CD4-positive, alpha-beta T cell (primary cell): ENCODE measurements at places on chromosomes 4 and X.

GRCh38 chrX:134623293-134624045 lies 34.8 kb downstream of the PLAC1 start:
- no peak for DNase-seq

GRCh38 chr4:89995006-89995405 lies 100.4 kb downstream of the MMRN1 start:
- no peak for DNase-seq

- no peak for DNase-seq
Observed at GRCh38 chr4:1075809-1076699, 37.3 kb downstream of the RNF212 start.

DNA sequence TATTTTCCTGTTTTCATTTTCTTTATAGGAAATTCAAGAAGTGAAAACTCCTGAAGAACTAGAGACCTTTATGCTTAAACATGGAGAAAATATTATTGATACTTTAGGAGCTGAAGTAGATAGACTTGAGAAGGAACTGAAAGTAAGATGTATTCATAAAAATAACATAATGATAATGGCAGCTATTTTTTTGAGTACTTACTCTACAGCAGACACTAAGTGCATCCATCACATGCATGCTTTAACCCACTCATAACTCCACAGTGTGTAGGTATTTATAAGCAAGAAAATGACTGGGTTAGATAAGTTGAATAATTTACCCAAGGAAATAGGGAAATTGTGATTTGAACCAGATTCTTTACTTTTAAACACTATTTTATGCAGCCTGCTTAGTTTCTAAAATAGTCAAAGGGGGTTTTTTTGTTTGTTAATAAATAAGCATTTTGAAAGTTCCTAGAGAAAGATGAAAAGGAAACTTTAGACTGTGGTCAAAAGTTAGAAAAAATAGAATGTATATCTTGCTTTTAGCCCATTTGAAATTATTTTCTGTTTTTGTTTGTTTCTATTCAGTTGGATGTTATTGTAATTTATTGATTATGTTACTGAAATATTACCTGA lies 74.2 kb downstream of the BEND4 start:
- no peak for DNase-seq

GRCh38 chr4:109434007-109434971 lies 674 bp downstream of the SEC24B start:
- peak; percentile 16 for DNase-seq

DNA sequence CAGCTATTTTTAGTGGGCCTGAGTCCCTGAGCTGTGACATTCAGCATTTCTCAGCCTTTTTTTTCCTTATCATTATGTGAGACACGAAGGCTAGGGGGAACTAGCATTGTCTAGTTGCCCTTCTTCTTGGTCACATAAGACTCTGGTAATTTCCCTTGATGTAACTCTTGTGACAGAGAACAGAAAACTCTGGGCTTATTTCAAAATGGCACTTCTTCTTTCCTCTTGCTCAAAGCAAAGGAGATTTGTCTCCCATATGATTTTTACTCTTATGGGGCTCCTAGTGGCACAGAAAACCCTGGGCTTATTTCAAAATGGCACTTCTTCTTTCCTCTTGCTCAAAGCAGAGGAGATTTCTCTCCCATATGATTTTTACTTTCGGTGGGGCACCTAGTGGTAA lies 14.7 kb downstream of the ATXN3L start:
- no peak for DNase-seq

DNA sequence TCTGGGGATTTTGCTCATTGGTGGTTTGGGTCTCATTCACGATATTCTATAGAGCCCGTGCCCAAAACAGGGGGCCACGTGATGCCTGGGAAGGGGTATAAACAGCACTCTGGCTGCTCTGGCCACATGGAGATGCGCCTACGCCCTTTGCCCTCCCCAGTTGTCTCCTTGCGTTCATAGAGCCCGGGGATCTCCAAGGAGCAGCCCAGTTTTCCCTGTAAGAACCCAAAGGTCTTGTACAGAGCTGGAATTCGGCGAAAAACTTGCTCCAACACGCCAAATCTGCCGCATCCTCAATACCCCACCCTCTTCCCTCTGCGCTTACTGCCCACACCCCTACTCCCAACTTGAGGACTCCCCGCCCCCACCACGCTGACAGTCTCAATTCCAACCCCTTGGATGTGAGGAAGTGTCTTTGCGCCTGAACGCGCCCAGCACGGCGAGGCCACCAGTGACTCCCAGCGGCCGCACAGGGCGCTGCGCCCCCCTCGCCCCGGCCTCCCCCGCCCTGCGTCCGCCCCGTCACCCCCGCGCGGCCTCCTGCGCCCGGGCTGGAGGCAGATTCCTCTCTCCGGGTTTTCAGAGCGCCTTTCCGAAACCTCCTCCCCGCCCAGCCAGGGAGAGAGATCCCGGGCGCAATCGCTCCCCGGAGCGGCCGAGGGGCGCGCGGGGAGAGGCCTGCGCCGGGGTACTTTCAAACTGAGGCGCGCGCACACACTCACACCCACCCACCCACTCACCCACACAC lies at the start of gene NHS:
Gene NHS (plus strand): TSS at position 582 of the 748 bp plus-strand sequence. CDS start 558 bp downstream, outside the sequence.
- no peak for DNase-seq

DNA sequence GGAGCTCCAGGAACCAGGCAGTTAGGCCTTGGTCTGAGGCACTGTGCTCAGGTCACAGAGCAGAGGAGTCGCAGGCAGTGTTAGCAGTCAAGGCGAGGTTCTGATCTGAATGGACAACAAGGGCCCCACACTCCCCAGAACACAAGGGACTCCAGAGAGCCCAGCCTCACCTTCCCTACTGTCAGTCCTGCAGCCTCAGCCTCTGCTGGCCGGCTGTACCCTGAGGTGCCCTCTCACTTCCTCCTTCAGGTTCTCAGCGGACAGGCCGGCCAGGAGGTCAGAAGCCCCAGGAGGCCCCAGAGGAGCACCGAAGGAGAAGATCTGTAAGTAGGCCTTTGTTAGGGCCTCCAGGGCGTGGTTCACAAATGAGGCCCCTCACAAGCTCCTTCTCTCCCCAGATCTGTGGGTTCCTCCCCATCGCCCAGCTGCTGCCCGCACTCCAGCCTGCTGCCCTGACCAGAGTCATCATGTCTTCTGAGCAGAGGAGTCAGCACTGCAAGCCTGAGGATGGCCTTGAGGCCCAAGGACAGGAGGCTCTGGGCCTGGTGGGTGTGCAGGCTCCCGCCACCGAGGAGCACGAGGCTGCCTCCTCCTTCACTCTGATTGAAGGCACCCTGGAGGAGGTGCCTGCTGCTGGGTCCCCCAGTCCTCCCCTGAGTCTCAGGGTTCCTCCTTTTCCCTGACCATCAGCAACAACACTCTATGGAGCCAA lies 26.2 kb downstream of the MAGEA9 start:
- no peak for DNase-seq

DNA sequence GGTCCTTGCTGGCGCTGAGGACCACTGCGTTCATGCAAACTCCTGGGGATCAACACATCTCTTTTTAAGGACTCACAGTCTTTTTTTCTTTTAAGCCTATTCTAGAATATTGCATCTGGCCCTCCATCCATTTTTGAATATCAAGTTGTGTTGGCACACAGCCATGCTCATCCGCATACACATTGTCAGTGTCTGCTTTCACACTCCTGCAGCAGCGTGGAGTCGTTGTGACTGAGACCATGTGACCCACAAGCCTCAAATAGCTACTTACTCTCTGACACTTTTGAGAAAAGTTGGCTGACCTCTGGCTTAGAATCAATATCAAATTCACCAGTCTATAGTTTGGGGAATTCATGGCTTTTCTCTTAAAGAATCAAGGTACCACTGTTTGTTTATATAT lies 191.8 kb upstream of the S100G start:
- no peak for DNase-seq

GRCh38 chrX:50941638-50942037 lies 31.1 kb downstream of the BMP15 start:
- DNase-seq, result no peak

DNA sequence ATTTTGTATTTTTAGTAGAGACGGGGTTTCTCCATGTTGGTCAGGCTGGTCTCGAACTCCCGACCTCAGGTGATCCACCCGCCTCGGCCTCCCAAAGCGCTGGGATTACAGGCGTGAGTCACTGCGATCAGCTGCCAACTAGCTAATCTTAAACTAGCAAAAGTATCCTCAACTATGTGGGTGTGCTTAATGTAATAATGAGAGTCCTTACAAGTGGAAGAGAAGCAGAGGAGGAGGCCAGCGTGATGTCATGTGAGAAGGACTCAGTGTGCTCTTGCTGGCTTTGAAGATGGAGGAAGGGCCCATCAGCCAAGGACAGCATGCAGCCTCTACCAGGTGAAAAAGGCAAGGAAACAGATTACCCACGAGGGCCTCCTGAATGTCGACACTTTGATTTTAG lies 19.6 kb downstream of the SCD5 start:
- no peak for DNase-seq

- no peak for DNase-seq
Observed at GRCh38 chrX:34768290-34768689, 111.2 kb upstream of the TMEM47 start.

GRCh38 chrX:9538544-9539045 lies 73.7 kb downstream of the TBL1X start:
- no peak for DNase-seq

DNA sequence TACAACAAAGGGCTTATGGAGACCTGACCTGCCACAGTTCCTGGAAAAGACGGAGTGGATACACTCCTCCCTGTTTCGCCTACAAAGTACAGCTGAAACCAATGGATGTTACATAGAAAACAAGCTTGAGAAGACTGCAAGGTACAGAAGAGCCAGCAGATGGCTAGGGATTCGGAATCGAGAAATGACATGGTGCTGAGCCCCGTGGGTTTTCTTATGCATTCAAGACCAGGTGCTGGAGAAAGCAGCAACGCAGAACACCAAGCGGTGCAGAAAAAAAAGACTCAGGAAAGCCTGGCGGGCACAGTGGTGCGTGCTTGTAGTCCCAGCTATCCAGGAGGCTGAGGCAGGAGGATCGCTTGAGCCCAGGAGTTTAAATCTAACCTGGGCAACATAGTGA lies 13.8 kb downstream of the TIMM17B start:
- DNase-seq, result no peak

DNA sequence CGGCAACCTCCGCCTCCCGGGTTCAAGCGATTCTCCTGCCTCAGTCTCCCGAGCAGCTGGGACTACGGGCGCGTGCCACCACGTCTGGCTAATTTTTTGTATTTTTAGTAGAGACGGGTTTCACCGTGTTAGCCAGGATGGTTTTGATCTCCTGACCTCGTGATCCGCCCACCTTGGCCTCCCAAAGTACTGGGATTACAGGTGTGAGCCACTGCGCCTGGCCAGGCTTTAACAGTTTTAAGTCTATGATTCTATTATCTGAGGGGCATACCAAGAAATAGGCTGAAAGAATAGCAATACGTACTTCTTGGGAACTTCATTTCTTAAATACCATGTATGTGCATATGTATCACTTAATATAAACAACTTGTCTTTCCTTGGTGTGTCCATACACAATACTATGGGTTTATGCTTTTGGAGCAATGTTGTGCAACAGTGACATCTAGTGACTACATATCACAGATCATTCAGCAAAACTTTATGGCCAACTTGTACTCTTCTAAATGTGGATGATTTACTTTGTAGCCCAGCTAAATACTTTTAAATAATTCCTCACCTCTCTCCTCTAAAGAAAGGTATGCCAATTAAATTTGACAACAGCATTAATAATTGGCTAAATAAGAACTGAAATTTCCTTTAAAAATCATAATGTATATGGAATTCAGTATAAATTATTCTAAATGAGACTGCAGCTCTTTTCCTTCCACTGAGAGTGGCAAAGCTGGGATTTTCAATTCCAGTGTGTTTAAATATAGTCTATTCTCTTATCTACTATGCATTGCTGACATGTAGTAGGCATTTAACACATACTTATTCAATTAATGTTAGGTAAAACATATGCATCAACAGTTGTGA lies 10.4 kb downstream of the SLC9B1 start:
- peak; percentile 33 for DNase-seq
